Posterior vena cava (tissue), 2 donors: ENCODE measurements at places on chromosomes 4 and X. TPM values are rescaled to one million over a fixed set of nuclear protein-coding genes. Genes with fewer than 3 reads are reported as not detected.

DNA sequence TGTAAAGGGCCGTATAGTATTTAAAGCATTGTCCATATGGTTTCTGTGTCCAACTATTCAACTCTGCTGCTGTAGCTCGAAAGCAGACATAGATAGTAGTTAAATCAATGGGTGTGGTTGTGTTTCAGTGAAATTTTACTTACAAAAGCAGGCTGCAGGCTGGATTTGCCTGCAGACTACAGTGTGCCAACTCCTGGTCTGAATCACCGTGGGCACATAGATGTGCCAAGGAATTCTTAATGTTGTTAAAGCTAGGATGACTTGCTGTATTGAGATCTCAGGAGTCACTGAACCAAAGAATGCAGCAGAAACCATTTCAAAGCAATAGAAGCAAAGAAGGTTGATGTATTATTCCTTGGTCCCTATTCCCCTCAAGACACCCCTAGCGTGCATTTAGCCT, 379.0 kb downstream of the STIM2 start:
- no peak for DNase-seq

- DNase-seq: no peak
These were observed 180.4 kb downstream of the MAML3 start for GRCh38 chr4:139973616-139974015.

GRCh38 chr4:61336916-61337315, 136.8 kb downstream of the ADGRL3 start:
- no peak for DNase-seq

GRCh38 chr4:141133146-141133998, at the start of gene RNF150:
Gene RNF150, minus strand, starts transcription at chr4:141133469.
- DNase-seq: peak; percentile 88

DNA sequence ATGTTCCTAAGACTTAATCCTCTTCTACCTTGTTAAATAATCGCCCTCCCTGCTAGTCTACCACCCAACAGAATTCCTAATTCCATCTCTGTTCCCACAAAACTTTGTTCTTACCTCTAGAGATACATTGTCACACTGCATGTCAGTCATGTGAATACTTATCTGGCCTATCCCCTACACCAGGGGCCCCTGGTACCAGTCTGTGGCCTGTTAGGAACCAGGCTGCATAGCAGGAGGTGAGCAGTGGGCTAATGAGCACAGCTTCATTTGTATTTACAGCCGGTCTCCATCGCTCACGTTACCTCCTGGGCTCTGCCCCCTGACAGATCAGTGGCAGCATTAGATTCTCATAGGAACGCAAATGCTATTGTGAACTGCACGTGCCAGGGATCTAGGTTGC, 73.9 kb downstream of the APBB2 start:
- DNase-seq: no peak

DNA sequence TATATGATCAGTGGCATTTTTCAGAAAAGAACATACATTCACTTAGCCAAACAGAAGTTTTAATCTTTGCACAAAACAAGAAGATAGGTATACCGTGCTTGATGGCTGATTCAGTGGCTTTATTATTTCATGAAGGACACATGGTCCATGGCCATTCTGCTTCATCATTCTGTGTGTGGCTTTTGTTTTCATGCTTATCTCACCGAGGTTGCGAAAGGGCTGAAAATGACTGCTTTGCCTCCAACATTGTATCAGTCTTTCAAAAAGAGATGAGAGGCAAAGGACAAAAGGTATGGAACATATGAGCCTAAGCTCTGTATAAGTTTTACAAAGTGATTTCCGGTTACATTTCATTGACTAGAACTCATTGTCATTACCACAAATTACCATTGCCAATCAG, 541.1 kb downstream of the RAB28 start:
- DNase-seq: no peak

GRCh38 chrX:21678048-21678612, 20.0 kb upstream of the KLHL34 start:
- DNase-seq: no peak

- no peak for DNase-seq
These were observed 23.0 kb downstream of the FAM53A start for GRCh38 chr4:1660948-1661677.

DNA sequence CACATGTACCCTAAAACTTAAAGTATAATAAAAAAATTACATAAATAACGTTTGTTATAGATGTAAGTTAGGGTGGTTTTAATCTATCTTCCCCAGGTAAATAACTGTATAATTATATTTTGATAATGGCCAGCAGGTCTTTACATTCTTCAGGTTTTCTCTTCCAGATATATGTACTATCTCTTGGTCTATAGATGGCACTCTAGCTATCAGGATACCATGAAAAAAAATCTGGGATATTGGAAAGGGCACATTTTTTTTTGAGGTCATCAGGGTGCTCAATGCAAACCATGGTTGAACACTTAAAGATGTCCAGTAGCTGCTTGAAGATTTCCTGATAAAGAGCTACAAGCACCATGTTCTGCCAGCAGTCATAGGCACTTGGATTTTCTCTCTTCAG, 15.6 kb upstream of the ADH4 start:
- DNase-seq: no peak

GRCh38 chr4:83757121-83757621, 221.3 kb downstream of the GPAT3 start:
- no peak for DNase-seq

GRCh38 chrX:29636331-29636730, 579.0 kb upstream of the MAGEB2 start:
- no peak for DNase-seq

- DNase-seq: peak; percentile 64
These were observed 53.1 kb upstream of the C4orf50 start for GRCh38 chr4:6071191-6071958.

DNA sequence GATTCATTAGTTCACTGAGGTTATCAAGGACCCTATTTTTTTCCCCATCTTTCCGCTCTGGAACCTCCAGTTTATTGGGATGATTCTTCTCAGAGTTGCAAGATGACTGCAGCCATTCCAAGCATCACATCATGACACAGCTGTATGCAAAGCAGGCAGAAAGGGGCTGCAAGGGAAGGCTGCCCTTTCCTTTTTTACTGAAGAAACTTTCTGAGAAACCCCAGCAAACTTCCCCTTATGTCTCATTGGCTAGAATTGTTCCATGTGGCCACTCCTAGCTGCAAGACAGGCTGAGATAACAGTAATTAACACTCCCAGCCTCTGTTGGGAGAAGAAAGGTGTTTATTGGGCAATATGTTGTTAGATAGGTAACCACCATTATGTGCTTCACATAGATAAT, 102.6 kb downstream of the SATL1 start:
- no peak for DNase-seq

- no peak for DNase-seq
These were observed 52.5 kb downstream of the LINC00632 start for GRCh38 chrX:140762061-140762460.

DNA sequence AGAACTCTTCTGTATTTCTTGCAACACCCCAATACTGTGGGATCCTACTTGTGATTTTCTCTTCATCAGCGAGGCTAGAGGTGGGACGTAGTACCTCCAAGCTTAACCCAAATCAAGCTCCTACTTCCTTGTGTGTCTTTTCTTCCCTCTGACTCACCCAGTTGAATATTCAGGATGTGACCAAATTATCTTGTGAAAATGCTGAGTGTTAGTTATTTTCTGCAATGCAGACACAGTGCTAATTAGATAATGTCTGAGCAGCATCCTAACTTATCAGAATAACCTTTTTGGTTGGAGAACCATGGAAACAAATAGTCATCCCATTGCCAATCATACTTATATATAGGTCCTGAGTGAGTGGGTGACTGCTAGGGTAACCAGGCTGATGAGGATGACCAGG, 2.4 kb downstream of the MEPE start:
- no peak for DNase-seq

DNA sequence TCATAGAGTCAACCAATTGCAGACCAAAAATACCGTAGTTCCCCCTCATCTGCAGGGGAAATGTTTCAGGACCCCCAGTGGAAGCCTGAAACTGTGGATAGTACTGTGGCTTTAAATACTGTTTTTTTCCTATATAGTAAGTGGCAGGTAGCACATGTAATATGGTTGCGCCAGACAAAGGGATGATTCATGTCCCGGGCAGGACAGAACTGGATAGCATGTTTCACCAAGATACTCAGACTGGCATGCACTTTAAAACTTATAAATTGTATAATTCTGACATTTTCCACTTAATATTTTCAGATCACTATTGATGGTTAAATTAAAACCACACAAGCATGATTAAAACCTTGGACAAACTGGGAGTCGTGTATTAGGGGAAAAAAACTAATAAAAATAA, 276.3 kb upstream of the AGA start:
- DNase-seq: no peak

DNA sequence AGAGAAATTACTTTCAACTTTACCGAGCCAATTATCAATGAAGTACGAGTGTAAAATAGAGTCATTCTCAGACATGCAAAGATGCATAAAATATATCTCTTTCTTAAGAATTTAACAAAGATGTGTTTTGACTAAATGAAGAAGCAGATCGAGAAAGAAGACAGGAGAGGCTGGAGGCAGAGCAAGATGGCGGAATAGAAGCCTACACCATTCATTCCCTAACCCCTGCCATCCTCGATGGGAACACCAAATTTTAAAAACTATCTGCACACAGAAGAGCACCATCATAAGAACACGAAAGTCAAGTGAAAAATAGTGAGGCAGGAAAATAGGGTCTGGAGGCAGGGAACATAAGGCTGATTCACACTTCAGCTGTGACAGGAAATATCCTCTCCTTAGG, 35.0 kb downstream of the CCDC158 start:
- DNase-seq: no peak

DNA sequence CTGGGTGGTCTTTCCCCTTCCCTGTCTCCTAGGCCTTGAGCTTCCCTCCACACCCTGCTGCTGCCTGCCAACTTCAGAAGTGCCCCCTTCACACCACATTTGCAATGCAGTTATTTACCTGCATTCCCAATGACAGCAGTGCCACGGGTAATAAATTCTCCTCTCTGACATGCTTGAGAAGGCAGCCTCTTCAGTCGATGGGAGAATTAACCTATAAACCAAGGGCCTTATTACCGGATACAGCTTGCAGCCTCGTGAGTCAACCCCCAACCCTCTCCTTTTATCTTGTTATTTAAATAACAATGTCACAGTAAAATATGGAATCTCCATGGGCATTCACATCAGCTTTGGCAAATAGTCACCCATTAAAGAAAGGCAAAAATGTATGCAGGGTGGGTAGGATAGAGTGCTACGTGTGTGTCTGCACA, 34.7 kb upstream of the LGI2 start:
- peak; percentile 35 for DNase-seq

- DNase-seq: no peak
These were observed 42.0 kb downstream of the LGI2 start for GRCh38 chr4:24988776-24989175.

GRCh38 chr4:67624939-67625338, 66.4 kb downstream of the STAP1 start:
- DNase-seq: no peak

- no peak for DNase-seq
These were observed 205.5 kb upstream of the MBNL3 start for GRCh38 chrX:132694382-132694781.

- no peak for DNase-seq
These were observed 110.1 kb upstream of the VEGFC start for GRCh38 chr4:176902710-176903323.

- no peak for DNase-seq
These were observed 40.6 kb upstream of the IL21 start for GRCh38 chr4:122661176-122662160.

GRCh38 chr4:36235306-36235705, 9.0 kb downstream of the ARAP2 start:
- DNase-seq: no peak

DNA sequence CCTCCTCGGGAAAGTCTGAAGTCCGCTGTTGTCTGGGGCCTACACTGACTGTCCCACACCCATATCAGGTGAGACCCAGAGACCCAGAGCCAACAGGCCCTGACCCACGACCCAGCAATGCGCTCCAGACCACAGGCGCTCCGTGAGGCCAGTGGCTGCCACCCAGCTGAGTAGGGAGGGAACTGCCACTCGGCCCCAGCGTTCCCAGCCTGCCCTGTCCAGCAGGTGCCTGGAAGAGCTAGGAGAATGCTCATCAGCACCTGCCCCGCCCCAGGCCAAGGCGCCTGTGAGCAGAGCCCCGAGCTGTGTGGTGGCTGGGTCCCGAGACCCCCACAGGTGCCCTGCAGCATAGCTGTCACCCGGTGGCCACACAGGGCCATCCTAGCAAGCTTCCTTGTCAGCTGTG, 2.7 kb downstream of the SPON2 start:
- no peak for DNase-seq

DNA sequence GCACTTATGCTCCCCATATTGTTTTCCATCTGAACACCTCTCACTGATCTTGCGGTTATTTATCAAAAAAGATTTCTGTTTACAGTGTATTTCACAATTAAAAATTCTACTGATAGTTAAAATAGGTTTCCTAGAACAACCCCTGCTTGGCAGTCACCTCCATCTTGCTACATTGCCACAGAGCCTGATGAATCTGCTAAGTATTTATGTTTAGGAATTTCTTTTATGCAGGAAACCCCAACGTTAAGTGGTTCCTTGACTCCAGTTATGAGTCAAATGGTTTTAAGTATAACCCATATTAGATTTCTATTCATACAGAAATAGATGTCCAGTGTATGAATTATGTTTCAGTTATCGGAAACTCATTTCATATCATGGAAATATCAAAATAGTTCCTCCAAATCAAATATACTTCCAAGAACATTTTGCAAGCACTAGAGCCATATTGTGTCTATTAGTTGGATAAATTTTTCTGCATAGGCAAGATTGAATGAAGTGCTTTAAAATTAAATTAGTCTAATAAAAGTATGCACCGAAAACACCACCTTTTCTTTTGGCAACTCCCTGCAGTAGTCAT, 20.6 kb downstream of the GALNT7 start:
- DNase-seq: no peak

- DNase-seq: no peak
These were observed 70.1 kb downstream of the CHM start for GRCh38 chrX:85977218-85977617.

- peak; percentile 79 for DNase-seq
These were observed at the start of gene CXCL8 for GRCh38 chr4:73740353-73740778. Gene CXCL8, plus strand, starts transcription at chr4:73740569. Its CDS starts 90 bp downstream, at chr4:73740659.

- DNase-seq: no peak
These were observed 65.5 kb upstream of the SLC34A2 start for GRCh38 chr4:25590171-25590570.

GRCh38 chr4:57065730-57066482, 44.3 kb downstream of the IGFBP7 start:
- no peak for DNase-seq

- DNase-seq: peak; percentile 49
These were observed 54.5 kb downstream of the HTRA3 start for GRCh38 chr4:8323947-8324555.

- no peak for DNase-seq
These were observed 594.6 kb downstream of the IL15 start for GRCh38 chr4:142230991-142231390.

- DNase-seq: no peak
These were observed 118.7 kb upstream of the CHRDL1 start for GRCh38 chrX:110914281-110914680.

The ADGRG4 gene
- 0.71 TPM for total RNA-seq

The DIPK2B gene
- total RNA-seq: 27.6 TPM

The COX18 gene
- total RNA-seq: 7.8 TPM

The COL4A5 gene
- 20.5 TPM for total RNA-seq

The FAM47E gene
- total RNA-seq: 1.4 TPM

The MRFAP1L1 gene
- total RNA-seq: 35.9 TPM

The TAF1 gene
- total RNA-seq: 28.8 TPM

The ATP2B3 gene
- total RNA-seq: 0.19 TPM

The KLF8 gene
- 20.5 TPM for total RNA-seq

The ASB5 gene
- total RNA-seq: 2.5 TPM

The ANKRD50 gene
- total RNA-seq: 39.9 TPM

The FGFBP2 gene
- 1.8 TPM for total RNA-seq

The ADH6 gene
- not detected for total RNA-seq
